ENCODE measurements at places on chromosomes 2 and 18.

- no peak for DNase-seq
Measured at GRCh38 chr2:104889291-104889959, 35.5 kb downstream of the POU3F3 start.

- no peak for DNase-seq
Measured at GRCh38 chr2:111908578-111908977, 10.2 kb downstream of the MERTK start.

GRCh38 chr2:224268441-224268840, 133.5 kb downstream of the FAM124B start:
- DNase-seq: no peak

- DNase-seq: no peak
Measured at GRCh38 chr2:123853161-123853560, 171.9 kb upstream of the CNTNAP5 start.

GRCh38 chr2:156589381-156590079, 153.4 kb downstream of the GPD2 start:
- DNase-seq: no peak

GRCh38 chr2:209629597-209629996, 142.0 kb upstream of the UNC80 start:
- DNase-seq: no peak

DNA sequence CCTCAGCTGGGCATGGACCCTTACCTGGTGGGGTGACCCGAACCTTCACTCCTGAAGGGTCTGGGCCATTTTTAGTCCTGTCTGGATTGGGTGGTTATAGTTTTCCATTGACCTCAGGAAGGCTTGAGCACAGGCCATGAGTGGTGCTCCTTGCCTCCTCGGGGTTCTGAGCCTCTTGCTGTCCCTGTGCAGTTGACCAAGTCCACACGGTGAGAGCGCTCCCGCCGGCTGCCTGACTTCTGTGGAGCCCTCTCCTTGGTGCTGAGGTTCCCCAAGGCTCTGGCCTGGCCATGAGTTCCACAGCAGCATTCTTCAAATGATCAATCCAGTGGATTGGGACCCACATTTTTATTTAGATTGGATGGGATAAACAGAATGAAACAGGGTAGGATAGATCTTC, 159.5 kb downstream of the SEPTIN10 start:
- no peak for DNase-seq

DNA sequence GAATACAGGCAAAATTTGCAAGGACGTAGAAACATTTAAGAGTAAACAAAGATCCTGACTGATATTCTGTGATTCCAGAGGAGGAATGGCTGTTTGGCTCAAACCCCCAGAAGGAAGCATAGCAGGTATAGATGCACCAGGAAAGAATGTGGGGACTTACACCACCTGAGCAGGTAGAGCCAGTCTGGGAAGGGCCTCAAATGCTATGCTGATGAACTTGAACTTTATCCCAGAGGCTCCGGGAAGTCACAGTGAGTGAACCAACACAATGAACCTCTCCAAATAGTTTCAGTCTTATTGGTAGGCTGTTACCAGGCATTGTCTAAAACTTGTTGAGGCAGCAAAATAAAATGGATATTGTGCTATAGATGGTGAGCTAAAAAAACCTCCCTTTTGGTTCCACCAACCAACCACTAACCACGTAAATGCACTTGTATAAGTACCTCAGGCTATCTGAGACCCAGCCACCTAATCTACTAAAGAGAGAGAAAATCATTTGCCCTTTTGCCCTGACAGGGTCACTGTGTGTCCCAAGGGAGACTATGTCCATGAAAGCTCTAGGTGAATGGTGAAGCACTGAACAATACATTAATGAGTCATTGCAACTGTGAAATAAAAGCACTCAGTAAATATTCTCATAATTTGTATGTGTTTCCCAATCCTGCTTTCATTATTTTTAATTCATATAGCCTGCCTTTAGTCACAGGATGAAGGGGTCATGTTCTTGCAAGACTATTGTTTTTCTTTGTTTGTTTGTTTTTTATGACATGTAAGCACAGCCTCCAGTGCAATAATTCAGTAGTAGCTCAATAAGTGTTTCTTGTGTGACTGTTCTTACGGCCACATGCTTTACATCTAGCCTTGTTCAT, 911.6 kb downstream of the EPHA4 start:
- no peak for DNase-seq

- no peak for DNase-seq
Measured at GRCh38 chr2:173652767-173653431, 298.2 kb downstream of the CDCA7 start.

DNA sequence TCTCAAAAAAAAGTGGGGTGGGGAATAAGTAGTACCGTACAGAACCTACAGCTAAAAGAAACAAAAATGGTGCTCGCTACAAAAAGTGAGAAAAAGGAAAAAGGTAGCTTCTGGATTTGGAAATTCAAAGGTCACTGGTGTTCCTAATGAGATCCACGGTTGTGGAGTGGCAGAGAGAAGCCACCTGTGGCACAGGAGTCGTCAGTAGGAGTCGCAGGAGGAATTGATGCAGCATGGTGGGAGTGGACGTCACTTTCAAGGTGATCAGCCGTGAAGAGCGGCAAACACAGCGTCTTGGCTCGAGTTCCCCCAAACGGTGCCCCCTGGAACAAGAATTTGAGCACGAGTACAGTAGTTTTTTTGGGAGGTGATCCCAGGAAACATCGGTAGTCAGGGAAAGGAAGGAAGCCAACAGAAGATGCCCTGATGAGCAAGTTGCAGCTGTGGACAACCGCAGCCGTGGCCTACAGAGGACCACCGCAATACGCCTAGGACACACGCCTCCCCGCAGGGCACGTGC, 1.4 kb upstream of the TTL start:
- no peak for DNase-seq

GRCh38 chr2:83595121-83595690, 863.9 kb downstream of the SUCLG1 start:
- no peak for DNase-seq

- no peak for DNase-seq
Measured at GRCh38 chr18:62566199-62566598, 43.4 kb downstream of the ZCCHC2 start.

DNA sequence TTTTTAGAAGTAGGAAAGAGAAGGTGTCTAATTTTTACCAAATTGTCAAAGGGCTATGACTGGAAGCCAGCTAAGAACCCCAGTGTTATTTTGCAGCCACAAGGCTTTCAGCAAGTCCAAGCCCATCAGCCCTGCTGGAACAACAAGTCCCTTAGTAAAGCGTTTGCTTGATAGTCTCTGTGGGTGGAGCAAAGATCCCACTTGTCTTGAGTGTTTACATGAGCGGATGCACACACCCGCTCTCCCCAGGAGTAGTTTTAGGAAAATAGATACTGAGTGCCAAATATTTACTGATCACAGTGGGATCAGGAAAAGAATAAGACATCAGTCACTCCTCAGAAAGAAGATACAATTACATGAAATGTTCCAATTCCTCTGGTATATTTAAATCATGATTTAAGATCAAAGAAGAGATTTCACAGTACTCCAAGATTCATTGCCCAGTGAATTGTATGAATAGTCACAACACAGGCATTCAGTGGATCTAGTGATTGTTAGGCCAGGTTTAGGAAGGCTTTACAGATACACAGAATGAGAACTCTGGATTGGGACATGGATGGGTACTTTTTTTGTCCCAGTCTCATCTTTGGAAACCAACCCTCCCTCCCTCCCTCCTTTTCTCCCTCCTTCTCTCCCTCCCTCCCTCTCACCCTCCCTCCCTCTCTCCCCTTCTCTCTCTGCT, 514.9 kb downstream of the PTPRM start:
- DNase-seq: no peak

GRCh38 chr2:111133603-111134002, 12.9 kb downstream of the BCL2L11 start:
- DNase-seq: no peak

DNA sequence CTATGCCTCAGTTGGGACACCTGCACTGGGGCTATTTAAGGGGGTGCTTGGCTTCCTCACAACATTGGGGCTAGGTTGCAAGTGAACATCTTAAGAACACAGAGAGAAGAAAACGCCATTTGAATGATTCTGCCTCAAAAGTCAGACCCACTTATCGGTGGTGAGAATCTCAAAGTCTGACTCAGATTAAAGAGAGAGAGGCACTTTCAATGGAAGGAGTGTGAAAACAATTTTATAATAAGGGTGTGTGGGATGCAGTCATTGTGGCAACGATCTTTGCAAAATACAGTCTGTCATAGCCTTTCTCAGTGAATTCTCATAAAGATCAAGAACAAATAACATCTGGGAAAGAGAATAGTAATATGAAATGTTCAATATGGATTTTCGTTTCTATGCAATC, 41.8 kb downstream of the CCDC102B start:
- no peak for DNase-seq

GRCh38 chr2:227848586-227848985, 22.8 kb upstream of the DAW1 start:
- no peak for DNase-seq

- DNase-seq: no peak
Measured at GRCh38 chr2:634636-635388, 42.4 kb downstream of the TMEM18 start.

DNA sequence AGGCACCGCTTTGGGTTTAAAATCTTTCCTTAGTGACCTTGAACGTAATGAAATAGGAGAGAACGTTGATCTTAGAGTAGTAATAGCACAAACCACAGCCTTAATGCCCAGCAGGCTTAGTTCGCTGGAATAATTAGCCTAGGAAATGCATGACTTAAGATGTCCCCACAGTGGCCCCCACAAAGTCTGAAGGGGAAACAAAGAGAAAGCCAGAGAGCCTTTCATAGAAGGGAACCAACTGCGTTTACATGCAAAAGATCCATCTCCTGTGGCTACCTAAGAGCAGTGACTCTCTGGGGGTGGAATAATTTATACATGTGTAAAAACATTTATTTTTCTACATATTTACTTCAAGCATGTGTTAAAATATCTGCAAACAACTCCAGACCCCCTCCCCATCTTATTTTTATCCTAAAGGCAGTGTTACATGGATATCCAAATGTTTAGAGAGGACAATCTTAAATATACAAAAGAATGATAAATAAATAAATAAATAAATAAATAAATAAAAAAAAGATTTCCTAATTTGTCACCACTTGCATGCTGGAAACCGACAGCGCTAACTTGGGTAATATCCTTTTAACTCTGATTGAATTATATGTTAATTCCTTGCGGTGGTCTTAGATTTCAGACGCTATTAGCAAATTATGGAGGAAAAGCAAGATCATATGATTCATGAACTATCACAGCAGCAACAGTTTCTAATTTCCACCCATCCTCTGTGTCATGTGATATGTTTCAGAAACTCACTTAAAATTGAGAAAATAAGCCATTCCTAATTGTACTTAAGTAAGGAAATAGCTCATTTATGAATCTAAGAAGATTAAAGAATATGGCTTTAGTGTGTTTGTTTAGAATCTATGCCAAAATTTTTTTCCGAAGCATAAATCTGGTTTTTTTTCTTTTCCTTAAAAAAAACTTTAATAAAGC, 23.4 kb upstream of the CYP1B1 start:
- DNase-seq: no peak

DNA sequence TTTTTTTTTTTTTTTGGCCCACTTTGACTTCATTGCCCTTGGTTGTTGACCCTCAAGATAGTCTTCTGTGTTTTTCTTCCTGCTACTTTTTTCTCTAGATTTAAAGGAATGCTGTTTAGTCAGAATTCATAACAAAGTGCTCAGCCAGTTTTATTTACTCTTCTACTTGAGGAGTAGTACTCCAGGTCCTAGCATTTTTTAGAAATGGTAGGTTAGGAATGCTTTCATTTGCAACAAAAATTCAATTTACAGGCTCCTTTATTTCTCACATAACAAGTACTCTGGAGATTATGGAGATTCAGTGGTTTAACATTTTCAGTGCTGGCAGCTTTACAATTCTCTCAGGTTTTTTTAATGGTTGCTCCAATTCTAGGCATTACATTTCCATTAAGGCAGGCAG, 58.2 kb downstream of the KIAA1328 start:
- DNase-seq: no peak

- no peak for DNase-seq
Measured at GRCh38 chr2:74003494-74004211, 18.9 kb downstream of the TET3 start.

- no peak for DNase-seq
Measured at GRCh38 chr2:222859786-222860612, 837 bp upstream of the ACSL3 start.

DNA sequence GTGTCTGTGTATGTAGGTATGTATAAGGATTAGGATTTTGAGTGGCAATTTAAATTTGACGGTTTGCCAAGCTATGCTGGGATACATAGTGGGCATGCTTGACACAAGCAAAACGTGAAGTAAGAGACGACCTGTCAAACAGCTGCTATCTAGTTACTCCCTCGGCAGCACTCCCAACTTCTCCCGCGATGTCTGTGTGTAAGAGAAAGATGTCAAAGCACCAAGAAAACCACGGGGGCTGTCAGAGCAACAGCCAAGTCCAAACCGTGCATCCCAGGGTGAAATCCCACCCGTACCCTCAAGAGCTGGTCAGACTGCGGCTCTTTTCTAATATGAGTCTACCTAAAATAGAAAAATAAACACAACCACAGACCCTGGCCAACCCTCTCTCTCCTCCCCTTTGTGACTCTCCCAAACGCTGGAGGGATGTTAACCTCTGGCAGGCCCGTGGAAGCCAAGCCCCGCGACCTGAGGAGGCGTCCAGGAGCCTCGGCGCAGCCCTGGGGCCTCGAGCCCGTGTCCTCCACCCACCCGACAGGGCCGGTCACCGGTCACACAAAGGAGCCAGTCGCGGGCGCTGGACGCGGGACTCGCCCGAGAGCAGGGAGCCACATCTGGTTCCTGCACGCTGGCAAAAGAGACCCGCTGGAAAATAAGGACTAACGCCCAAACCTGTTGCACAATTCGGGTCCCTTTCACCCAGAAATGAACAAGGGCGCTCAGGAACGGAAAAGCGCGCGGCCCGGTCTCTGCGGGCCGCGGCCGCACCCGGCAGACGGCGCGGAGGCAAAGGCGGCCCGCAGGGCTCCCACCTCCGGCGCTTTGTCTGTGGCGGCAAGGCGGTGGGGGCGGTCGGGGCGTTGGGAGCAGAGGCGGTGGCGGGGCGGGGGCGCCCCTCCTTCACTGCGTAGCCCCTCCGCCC, 925 bp downstream of the SESTD1 start:
- peak; percentile 15 for DNase-seq

- DNase-seq: no peak
Measured at GRCh38 chr2:157327621-157328500, 2.2 kb upstream of the ERMN start.

DNA sequence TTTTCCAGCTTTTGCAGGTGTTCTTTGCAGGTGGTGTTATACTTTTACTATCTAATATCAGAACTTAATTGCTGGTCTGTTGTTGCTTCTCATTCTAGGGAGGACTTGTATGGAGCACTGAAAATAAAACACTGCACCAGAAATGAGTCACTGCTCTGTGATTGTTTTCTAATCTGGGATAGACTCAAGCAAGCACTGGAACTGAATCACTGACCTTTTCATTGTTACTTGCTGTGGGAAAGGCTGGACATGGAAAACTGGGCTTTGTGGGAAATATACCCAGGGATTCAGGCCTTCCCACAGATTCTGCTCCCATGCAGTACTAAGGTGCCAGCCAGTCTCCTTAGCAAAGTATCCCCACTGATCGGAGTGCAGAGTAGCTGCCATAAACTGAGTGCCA, 470.0 kb upstream of the GCFC2 start:
- no peak for DNase-seq

GRCh38 chr18:31398191-31398590, 21.6 kb downstream of the DSG4 start:
- DNase-seq: no peak
